Tongue (tissue), 3 donors: ENCODE measurements at places on chromosomes 11 and 22.

DNA sequence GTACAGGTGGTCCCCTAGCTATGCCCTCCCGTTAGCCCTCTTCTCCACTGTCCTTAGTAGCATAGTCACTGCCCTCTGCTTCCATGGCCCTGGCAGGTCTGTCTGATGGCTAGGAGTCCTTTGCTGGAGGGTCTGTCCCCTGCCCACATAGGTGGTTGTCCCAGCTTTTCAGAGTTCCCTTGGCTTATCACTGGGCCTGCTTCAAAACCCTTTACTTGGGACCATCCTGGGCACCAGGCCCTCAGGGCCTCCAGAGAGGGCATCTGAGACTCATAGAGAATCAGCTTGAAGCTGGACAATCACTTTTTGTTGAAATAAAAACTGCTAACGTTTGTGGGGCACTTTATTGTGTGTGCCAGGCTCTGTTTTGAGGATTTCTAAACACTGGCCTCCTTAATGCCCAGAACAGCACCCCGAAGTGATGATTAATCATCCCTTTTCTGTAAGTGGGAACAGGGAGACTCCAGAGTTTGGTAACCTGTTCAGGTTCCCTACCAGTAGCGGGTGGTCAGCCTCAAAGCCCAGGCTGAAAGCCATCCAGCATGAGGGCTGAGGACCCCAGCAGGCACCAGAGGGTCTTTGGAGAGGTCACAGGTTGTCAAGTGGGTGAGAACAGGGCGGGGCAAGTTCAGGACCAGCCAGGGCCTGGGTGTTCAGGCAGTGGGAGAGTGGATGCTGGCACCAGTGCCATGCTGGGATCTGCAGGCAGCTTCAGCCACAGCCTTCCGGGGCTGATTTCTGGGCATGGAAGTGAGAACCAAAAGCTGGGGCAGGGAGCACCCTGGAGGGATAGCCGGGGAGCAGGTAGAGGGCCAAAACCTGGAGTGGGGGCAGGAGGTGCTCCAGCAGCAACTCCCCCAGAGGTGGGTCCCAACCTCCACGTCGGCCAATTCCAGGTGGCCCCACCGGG is 495 bp upstream of the KCNK4 start:
- no peak for DNase-seq

DNA sequence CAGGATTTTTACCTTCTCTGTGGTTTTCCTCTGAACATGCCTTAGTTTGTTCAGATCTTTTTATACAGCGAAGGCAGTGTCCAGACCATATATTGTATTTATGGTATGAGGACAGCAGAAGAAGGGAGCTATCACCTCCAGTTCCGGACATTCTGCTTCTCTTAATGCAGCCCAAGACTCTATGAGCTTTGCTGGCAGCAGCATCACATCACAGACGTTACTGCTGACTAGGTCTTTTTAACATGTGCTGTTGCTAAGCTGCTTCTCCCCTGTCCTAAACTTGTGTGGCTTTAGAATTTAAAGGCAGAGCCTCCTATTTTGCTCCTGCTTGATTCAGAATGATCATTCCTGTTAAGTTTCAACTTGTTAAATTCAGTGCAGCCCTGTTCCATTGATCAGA is 13.4 kb downstream of the MICAL2 start:
- DNase-seq = no peak

- peak; percentile 2 for DNase-seq
Observed at GRCh38 chr11:28743061-28743550, 634.9 kb downstream of the METTL15 start.

DNA sequence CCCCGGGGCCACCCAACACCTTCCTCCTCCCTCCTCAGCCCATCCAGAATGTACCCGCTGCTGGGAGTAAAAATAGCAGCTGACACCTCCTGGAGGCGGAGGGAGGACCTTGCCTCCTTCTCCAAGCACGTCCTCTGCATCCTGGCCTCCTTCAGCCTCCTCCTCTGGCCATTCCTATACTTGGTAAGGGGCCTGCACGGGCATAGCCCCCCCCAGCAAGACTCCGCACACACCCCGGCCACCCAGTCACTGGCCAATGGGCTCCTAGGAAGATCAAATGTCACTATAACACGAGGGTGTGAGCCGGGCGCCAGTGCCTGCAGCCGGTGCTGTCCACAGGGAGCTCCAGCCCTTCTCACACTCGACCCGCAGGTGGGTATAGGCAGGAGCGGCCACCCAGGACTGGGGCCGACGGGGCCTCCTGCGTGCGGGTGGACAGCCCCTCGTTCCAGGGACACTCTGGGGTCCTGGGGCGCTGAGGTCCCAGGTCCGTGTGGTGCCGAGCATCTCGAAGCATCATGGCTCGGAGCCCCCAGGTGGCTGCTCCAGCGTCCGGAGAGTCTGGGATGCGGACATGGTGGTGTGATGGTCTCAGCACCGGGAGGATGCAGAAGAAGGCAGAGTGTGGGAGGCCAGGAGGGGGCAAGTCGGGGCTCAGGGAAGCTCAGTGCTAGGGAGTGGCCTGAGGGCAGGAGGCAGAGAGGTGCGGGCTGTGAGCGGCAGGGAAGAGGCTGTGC is at the start of gene TNNT3:
Gene TNNT3, plus strand, starts transcription at position 313 of the 737 bp plus-strand sequence. CDS start 3,172 bp downstream, outside the sequence.
- DNase-seq = peak; percentile 87

GRCh38 chr11:105315287-105315686 is 175.7 kb upstream of the CARD18 start:
- no peak for DNase-seq
